NCI-H1436 treated with DMSO at 0.1 percent for 48 hours (cell line): ENCODE measurements at places on chromosomes 5 and 9.
A peak's percentile ranks its signal among the peaks of the same experiment; 100 is the strongest.

GRCh38 chr9:98070704-98071103, 14.2 kb downstream of the NANS start:
- DNase-seq, result no peak

GRCh38 chr5:178428341-178429155, 161.6 kb downstream of the COL23A1 start:
- no peak for DNase-seq

DNA sequence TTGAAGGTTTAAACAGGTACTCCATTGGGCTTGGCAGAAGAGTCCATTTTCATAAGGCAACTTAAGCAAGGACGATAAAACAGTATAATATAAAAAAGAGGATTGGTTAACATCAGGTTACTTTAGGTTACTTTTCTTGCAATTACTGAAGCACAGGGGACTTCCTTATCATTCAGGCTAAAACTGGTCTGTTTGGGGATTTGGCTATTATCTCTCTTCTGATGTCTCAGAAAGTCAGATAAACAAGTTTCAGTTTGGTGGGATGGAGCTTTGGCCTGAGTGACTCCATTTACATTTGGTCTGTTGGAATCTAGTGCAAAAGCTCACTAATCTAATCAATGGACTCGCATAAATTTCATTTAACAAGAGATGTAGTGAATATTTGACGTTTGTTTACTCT, 8.0 kb downstream of the GAPT start:
- no peak for DNase-seq

DNA sequence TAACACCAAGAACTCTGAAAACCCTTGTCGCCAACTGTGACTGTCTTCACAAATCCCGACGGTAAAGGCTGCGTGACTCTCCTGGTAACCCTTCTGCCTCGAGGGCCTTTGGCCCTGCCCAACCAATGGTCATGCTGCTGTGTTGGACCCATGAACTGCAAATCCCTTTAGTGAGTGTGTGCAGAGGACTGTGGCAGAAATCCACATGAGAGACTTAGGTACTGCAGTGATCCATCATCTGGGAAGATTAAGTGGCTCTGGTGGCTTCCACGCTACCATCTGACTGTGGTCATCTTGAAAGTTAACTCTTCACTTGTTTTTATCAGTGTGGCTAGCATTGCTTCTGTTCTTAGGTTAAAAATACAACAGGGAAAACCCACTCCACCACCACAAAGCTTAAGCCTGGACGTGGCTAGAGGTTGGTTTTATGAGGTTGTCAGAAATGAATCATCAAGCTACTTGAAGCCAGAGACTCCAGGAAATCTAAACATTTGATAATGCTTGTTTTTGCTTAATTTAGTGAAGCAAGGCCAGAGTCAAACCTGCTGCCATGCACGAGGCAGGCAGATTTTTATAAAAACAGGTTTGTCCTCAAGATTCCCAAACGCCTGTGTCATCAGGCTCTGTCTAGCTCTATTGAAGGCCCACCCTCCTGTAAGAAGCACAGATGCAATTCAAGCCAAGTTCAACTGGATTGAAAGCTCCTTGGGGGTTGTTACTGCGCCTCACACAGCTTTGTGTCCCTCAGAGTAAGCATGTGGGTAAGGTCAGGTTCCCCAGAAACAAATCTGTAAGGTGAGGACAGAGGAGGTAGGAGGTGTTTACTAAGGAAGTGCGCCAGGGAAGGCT, 52.7 kb upstream of the ERCC6L2 start:
- DNase-seq, result no peak

- DNase-seq, result no peak
Observed at GRCh38 chr5:56698463-56699381, 116.6 kb upstream of the MAP3K1 start.

GRCh38 chr5:159034083-159034824, 65.5 kb downstream of the EBF1 start:
- DNase-seq, result no peak

DNA sequence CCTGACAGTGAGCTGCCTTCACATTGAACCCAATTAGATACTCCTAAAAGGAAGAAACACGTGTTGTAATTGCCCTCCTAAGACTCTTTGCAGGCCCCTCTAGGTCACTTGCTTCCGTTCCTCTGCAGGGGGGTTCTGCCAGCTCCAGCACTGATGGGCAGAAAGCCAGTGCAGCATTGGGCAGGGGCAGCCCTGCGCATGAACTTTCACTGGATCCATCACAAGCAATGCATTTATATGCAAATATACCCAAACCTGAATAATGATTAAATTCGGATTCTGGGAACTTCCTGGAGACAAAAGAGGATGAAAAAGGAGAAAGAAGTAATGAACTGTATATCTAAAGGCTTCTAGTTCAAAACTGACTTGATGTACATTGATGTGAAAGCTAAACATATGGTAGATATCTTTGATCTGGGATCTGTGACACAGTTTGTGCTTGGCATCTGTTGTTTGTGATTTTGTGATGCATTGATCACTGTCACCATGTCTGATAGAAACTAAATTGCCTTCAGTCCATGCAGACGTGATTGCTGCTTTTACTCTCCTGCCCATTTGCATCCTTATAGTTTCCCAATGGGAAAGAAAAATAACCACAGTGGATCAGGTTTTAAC, 313.4 kb downstream of the DEPDC1B start:
- no peak for DNase-seq

GRCh38 chr5:139584137-139584536, 23.0 kb downstream of the UBE2D2 start:
- no peak for DNase-seq

DNA sequence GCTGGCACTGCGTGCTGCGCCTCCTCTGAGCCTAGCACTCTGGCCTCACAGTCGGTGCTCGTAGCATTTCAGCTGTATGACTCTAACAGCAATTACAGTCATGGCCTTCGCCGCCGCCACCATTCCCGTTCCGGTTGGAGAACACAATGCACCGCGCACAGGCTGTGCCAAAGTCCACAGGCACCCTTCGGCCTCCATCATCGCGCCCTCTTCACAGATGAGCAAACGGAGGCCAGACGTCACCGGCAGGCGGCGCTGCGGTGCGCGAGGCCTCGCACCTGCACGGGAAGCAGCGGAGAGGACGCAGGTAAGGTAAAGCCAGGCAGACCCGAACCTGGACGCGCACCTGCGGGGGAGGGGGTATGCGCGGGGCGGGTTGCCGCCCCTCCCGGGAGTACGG, 128.9 kb downstream of the BARX1 start:
- no peak for DNase-seq

- DNase-seq, result no peak
Observed at GRCh38 chr9:94851892-94852291, 125.4 kb downstream of the AOPEP start.

DNA sequence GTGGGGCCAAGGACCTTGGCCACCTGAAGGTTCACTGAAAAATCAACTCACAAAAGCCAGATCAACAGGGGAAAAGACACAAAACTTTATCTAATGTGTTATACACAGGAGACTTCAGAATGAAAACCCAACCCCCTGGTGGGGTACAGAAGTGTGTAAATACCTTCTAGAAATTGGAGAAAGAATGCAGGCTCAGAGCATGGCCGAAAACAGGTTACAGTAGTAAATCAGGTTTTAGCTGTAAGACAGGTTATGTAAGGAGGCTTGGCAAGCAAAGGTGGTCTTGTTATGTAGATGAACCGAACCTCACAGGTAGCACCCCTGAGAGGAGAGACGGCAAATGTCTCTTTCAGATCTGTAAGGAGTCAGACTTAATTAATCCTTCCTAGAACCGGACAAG, 10.0 kb downstream of the CEMIP2 start:
- DNase-seq, result no peak

GRCh38 chr9:111965566-111966019, 69.0 kb downstream of the UGCG start:
- no peak for DNase-seq

GRCh38 chr9:133476036-133476931, 2.6 kb downstream of the SLC2A6 start:
- DNase-seq, result no peak

- no peak for DNase-seq
Observed at GRCh38 chr5:91434348-91434747, 51.2 kb upstream of the ARRDC3 start.

DNA sequence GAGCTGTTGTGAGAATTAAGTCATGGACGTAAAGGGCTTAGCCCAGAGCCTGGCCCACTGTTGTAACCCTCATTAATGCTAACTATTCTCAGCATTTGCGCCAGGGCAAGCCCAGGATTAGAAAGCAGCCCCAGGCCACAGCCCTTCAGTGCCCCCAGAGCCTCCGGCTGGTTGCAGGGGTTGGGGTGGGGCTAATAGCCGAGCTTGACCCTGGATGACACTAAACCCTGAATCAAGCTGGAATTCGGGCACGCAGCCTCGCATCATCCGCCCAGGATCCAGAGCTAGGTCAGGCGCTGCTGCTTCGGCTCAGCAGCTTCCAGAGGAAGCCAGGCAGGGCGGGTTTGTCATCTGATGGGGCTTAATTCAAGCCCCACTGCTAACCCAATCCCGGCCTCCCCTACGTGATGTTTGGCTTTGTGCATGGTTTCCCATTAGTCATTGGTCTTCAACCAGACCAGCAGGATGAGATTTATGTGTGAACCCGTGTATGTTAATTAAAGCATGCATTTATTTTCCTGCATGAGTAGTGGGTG, 1.2 kb upstream of the MEGF9 start:
- DNase-seq, result peak; percentile 14

GRCh38 chr5:57360871-57361270, 121.7 kb downstream of the ACTBL2 start:
- no peak for DNase-seq

DNA sequence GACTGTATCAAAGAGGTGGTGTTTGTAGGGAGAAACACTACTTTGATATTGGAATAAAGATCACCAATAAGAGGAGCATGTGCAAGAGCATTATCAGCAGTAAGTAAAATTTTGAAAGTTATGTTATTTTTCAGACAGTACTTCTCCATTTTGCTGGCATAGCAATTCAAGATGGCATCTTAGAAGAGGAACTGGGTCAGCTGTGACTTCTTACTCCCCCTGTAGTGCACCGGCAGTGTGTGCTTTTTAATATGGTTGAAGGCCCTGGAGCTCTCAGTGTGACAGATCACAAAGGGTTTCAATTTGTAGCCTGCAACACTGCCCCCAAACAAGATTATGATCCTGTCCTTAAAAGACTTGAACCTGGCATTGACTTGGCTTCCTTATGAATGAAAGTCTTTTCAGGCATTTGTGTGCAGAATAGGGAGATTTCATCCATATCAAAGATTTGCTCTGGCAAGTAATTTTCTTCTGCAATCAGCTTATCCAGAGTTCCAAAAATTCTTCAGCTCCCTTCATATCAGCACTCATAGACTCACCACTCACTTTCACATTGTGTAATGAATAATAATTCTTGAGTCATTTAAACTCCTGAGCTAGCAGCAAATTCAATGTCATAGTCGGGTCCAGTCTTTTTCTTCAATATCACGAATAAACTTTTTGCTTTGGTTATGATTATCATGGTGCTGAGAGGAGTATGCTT, 105.7 kb upstream of the MAMDC2 start:
- no peak for DNase-seq

DNA sequence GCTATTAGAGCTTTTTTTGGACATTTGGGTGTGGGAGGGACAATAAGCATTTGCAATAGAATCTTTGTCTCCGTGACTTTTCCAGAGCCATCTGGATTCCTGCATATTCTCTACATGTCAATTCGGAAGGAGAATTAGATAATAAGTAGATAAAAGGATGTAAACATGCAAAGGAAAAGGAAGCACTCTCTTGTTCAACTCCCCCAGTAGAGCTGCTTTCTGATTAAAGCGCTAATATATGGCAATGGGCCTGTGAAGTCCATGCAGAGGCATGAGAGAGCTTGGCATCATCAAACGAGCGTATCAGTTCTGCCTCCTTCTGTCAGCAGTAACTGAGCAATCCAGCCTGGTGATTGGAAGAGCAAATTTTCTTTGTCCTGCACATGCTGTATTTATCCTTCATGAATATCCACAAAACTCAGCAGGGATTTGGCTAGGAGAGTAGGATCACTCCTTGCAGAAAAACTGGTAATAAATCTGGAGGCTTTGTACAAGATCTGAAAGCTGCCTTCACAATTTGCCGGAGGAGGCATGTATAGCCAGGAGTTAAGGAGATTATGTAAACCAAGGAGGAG, 1752.9 kb downstream of the MAT2B start:
- DNase-seq, result no peak

DNA sequence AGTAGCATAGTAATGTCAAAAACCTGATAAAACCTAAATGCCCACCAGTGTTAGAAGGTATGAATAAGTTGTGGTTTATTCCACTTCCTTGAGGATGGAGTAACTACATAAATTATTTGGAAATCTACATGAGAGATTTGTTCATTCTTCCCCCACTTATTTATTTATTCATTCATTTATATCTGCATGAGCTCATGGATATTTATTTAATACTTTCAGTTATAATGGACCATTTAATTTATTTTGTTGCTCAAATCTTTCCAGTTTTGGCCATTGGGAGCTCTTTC, 223.8 kb upstream of the S1PR3 start:
- no peak for DNase-seq

GRCh38 chr9:130539420-130540223, 39.8 kb upstream of the FUBP3 start:
- no peak for DNase-seq

DNA sequence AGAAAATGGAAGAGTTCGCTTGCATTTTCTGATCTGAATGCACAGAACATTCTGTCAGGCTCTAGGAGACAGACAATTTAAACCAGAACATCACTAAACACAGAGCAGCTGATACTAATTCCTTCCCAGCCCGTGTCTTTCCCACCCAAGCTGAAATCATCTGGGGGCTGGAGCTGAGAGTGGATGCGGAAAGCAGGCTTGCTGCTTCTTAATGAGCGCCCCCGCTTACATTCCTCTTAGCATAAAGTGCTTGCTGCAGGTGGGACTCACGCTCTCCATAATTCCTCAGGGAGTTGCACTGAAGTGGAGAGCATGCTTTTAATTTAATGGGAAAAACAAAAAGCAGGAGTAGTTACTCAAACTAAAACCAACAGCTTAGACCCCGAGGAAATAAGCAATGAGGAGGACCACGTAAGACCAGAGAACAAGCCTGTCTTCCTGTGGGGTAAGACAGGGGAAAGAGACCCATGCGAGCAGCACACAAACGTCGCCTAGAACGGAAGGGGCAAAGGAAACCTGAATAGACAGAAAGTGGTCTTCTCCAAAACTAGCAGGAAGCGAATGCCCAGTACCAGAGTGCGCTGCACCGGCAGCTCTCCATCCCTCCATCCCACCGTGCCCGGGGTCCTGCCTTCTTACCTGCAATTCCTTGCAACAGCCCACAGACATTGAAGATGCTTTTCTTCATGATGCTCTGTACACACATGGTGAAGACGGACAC, 139.3 kb downstream of the LHFPL2 start:
- peak; percentile 22 for DNase-seq

GRCh38 chr5:124743602-124744169, 2.8 kb downstream of the ZNF608 start:
- no peak for DNase-seq

DNA sequence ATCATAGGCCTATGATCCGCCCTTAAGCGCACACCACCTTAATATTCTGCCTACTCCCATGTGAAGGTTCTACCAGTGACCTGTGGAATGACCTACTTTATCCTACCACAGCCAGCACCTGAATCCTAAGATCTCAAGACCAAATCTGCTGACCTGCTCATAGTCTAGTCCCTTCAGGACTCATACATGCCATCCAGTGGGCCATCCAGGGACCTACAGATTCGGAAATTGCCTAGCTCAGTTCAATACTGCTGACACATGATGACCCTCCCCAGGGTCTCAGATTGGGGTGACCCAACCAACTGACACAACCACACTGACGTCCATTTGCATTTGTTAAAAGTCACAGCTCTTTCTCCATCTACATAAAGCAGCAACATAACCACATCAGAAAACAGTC, 443.8 kb upstream of the ST8SIA4 start:
- no peak for DNase-seq
